Gastrocnemius medialis (tissue), 4 donors: ENCODE measurements at places on chromosomes 1 and 21. TPM values are rescaled to one million over a fixed set of nuclear protein-coding genes. Genes with fewer than 3 reads are reported as not detected.

Gene RAB3B
- 0.02 TPM for total RNA-seq

Gene SLC44A3
- not detected for total RNA-seq

Gene TMPRSS2
- total RNA-seq = not detected

Gene PTPRC
- 10.4 TPM for total RNA-seq

Gene CCDC190
- total RNA-seq = not detected

Gene CEP350
- 83.7 TPM for total RNA-seq

Gene GPR37L1
- total RNA-seq = 0.04 TPM

Gene NBPF1
- 9.0 TPM for total RNA-seq

Gene ARMH1
- not detected for total RNA-seq

Gene HSD3B1
- not detected for total RNA-seq

- H3K27me3 ChIP-seq = no peaks in the 10 kb centered on the region
- H3K4me3 ChIP-seq = peak overlapping the region; percentile 11
- H3K27ac ChIP-seq = peak overlapping the region; percentile 100
Measured at GRCh38 chr1:207807690-207808321, 56.0 kb downstream of the CD46 start.

DNA sequence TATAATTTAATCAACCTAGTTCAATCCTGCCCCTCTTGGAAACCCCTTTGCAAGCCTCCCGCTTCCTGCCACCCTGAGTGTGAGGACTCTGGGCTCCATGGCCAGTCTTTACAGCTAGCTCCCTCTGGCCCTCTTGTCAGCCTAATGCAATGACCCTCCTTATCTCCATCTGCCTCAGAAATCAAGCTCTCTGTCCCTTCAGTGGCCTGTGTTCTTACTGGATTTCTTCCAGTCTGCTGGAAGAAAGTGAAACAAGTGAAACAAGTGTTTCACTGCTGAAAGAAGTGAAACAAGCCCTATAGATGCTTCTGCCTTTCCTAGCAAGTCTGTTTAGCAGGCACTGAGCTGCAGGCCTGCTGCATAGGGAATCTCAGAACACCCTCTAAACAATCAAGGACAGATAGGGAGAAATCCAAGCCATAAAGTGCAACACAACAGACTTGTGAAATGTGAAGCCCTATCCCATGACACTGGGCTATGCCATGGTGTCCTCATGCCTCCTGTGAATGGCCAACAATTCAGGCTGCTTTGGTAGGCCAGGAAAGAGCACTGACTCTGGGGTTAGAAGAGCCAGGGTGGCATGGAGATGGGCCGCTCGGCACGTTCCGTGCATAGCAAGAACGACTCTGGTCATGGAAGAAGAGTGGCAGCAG lies 55.9 kb downstream of the FAM163A start:
- H3K36me3 ChIP-seq = no peaks in the 10 kb centered on the region
- no peak for DNase-seq
- peaks cover 5% of the 10 kb centered on the region for H3K4me1 ChIP-seq
- no peaks in the 10 kb centered on the region for H3K27me3 ChIP-seq

- H3K4me1 ChIP-seq = no peaks in the 10 kb centered on the region
- no peak for DNase-seq
- no peaks in the 10 kb centered on the region for H3K36me3 ChIP-seq
Measured at GRCh38 chr1:245585252-245585959, 430.6 kb downstream of the KIF26B start.

DNA sequence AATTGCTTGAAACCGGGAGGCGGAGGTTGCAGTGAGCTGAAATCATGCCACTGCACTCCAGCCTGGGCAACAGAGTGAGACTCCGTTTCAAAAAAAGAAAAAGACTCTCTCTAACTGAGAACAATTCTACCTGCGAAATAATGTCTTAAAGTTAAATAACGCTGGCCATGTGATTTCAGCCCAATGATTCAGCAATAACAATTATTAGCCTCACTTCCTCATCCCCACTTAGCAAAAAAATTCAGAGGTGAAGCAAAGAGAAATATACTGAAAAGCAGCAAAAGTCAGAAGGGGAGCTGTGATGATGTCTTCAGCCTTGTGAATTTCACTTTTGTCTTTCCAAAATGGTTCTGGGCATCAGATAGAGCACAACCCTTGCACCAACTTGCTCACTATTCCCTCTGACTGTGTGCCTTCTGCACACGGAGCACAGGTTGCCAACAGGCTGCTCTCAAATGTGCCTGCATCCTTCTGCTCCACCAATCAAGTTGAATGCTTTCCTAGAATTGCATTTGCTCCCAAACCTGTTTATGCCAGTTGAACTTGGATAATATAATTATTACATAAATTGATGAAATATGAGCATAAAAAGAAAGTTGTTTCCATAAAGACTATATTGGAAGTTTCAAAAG lies 79.8 kb upstream of the IPO9 start:
- peaks cover 2% of the 10 kb centered on the region for H3K27me3 ChIP-seq
- no peak overlapping the region for H3K4me3 ChIP-seq
- H3K27ac ChIP-seq = no peak overlapping the region

DNA sequence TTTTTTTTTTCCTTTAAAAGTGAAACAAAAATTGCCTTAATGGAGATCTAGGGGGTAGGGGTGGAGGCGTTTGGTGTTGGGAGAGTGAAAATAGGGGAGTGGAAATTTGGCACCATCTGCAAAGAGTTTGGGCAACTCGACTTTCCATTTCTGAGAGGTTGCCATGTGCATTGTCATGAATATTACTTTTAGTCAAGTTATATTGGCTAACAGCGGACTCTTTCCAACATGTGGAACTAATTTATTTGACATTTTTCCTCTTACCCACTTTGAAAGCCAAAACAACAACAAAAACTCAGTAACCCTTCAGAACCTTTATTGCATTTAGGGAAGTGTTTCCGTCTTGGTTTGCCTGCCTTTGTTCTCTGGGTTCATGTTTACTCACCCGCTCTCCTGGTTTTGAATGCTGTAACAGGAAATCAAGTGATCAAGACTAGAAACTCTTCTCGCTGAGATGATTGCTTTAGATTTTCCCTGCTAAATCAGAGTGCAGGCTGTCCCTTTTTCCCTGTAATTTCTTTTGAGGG lies 70.4 kb downstream of the CACHD1 start:
- peak overlapping the region; percentile 47 for H3K4me3 ChIP-seq
- no peaks in the 10 kb centered on the region for H3K36me3 ChIP-seq
- no peaks in the 10 kb centered on the region for H3K27me3 ChIP-seq
- H3K27ac ChIP-seq = peak overlapping the region; percentile 72
- H3K4me1 ChIP-seq = peaks cover 24% of the 10 kb centered on the region

DNA sequence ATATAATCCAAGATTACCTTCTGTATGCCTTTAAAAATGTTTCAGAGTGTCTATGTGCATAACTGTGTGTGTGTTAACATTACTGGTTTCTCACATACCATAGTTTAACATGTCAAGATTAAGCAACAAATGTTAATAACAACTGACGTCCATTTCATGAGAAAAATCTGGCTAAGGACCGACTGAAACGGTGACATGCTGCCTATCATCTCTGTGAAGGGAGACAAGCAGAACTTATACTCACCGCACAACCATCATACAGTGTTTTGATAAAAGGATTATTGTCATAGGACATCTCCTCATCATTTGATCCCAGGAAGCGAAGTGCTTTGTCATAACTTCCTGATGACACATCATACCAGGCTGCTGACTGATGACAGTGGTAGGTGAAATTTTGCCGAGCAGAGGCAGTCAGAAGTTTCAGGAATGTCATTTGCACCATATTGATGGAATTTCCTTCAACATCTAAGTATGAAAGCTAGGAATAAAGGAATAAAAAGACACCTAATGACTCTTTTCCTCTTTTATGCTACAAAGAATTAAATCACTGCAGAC lies 228.8 kb downstream of the COL11A1 start:
- no peak overlapping the region for H3K4me3 ChIP-seq
- H3K27ac ChIP-seq = no peak overlapping the region
- no peaks in the 10 kb centered on the region for H3K36me3 ChIP-seq
- H3K27me3 ChIP-seq = no peaks in the 10 kb centered on the region

DNA sequence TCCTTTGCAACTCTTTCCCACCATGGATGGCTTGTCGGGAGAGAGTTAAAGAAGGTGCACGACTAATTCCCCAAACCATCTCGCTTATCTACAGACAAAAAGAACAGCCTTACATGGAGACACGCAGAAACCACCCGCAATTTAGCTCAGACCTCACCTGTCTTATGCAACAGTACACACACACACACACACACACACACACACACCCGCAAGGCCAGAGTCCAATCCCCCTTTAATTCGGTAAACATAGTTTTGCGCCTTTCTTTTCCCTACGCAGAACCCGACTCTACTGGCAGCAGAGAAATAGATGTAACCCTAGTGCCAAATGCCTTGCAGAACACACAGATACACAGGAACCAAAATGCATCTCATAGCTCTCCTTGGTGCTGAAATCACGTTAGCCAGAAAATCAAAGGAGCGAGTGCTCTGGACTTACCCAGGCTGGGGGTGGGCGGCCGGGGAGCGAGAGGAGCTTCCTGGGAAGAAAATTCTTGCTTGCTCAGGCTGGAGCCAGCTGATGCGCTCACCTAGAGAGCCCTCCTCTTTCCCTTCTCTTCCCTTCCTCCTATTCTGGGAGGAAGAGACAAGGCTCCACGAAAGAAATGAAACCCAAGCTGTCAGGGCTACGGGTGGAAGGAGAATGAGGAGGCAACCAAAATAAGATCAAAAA lies 470 bp downstream of the TNR start:
- H3K4me3 ChIP-seq = no peak overlapping the region
- peaks cover 4% of the 10 kb centered on the region for H3K4me1 ChIP-seq
- no peak for DNase-seq

DNA sequence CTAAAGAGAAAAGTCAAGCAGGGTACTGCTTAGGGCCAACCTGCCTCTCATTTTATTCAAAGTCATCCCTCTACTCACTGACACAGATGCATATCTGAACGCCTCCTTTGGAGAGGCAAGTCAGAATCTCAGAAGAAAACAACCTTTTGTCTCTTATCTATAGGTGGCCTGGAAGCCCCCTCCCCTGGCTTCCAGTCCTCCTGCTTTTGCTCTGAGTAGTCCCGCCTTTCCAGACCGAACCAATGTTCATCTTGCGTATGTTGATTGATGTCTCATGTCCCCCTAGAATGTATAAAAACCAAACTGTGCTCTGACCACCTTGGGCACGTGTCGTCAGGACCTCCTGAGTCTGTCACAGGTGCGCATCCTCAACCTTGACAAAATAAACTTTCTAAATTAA lies 81.8 kb downstream of the WDR4 start:
- H3K4me1 ChIP-seq = no peaks in the 10 kb centered on the region
- no peaks in the 10 kb centered on the region for H3K36me3 ChIP-seq
- DNase-seq = no peak
- H3K27ac ChIP-seq = no peak overlapping the region
- H3K4me3 ChIP-seq = no peak overlapping the region

DNA sequence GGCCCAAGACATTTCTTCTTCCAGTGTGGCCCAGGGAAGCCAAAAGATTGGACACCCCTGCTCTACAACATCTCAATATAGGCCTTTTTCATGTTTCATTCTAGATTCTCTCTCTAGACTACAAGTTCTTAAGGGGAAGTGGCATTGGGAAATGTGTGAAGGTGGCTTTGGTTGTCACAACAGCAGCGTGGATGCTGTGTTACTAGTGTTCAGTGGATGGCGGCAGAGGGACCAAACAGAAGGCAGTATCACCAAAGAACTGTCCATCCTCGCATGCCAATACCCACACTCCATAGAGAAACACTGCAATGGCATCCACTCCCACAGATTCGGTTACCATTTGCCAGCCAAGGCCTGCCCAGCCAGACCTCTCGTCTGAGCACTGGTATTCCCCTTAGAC lies 24.3 kb upstream of the IFNAR2 start:
- H3K27me3 ChIP-seq = no peaks in the 10 kb centered on the region
- no peaks in the 10 kb centered on the region for H3K36me3 ChIP-seq
- H3K4me3 ChIP-seq = no peak overlapping the region
- no peak for DNase-seq
- no peak overlapping the region for H3K27ac ChIP-seq
- H3K4me1 ChIP-seq = peaks cover 7% of the 10 kb centered on the region
